ENCODE measurements at places on chromosomes 3 and 15.

GRCh38 chr3:127858937-127859336, 36.6 kb upstream of the MGLL start:
- DNase-seq = no peak

DNA sequence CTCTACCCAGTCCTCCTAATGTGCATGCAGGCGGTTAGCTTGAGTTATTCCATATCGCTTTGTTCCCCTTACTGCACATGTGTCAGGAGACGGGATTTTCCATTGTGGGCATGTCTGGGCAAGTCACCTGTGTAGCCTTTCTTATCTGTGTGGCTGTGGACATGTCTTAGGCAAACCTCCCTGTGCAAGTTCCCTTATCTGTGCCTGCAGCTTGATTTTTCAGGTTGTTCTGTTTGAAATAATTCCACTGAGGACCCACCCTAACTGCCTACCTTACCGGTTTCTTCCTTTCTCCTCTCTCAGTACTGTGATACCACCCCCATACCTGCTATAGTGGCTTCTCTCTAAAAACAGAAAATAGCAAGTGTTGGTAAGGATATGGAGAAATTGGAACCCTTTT, 113.6 kb downstream of the NEO1 start:
- DNase-seq = no peak

- no peak for DNase-seq
These were observed 50.0 kb upstream of the CP start for GRCh38 chr3:149271669-149272068.

GRCh38 chr15:52749258-52749657, 40.9 kb downstream of the ONECUT1 start:
- no peak for DNase-seq

Data from tibial nerve (tissue), 4 donors.